ENCODE measurements at places on chromosomes 16 and 17. TPM values are rescaled to one million over a fixed set of nuclear protein-coding genes. Genes with fewer than 3 reads are reported as not detected.

DNA sequence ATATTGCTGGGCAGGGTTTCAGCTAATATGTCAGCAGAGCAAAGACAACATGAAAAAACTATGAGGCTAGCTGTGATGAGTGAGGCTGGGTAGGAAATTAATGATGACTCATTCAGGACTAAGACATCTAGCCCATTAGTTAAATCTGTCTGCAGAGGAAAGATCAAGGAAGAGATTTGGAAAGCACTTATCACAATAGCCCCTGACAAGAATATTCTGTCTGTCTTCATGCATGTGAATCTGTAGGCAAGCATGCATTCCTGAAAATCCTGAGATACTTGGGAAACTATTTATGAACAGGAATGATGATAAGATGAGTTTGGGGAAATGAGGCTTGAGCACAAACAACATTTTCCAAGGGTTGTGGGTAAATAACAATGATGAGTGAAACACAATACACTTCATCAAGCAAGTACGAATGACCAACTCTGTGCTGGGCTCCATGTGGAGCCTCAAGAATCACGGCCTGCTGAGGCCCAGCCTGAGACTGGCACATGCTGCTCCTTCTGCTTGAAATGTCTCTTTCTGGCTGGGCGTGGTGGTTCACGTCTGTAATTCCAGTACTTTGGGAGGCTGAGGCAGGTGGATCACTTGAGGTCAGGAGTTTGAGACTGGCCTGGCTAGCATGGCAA lies 96.5 kb upstream of the ASIC2 start:
- no peak for DNase-seq

The KCNH6 gene
- 8.1 TPM for total RNA-seq

DNA sequence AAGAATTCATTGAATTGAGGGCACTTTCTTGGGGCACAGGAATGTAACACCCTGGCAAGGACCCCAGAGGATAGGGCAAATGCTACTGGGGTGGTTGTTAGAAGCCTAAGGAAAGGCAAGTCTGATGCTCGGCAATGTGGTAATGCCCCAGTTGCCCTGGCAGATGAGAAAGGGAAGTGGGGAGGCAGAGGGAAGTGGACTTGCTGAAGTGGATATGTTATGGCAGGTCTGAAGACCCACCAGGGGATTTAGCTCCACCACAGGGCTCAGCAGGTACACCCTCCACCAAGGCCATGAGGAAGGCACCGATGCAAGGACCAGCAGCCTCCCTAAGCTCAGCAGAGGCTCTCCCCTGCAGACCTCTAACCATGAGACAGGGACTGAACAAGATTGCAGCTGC lies 184.8 kb downstream of the IRX5 start:
- no peak for DNase-seq

- peak; percentile 59 for DNase-seq
Measured at GRCh38 chr16:4217204-4218131, 24.4 kb downstream of the SRL start.

The SLC52A1 gene
- 1.6 TPM for total RNA-seq

- no peak for DNase-seq
Measured at GRCh38 chr17:44673893-44674292, 15.7 kb downstream of the CCDC43 start.

DNA sequence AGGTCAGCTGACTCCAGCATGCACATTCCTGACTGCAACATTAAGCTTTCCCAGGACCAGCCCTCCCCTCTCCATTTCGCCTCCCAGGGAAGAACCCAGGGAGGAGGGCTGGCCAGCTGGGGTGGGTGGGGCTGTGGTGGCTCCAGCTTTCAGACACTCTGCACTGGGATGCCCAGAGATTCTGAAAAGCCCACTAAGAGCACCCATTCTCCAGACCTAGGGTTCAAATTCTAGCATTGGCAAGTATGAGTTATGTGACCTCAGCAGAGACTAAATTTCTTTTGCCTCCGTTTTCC lies 7.8 kb downstream of the DLX3 start:
- no peak for DNase-seq

DNA sequence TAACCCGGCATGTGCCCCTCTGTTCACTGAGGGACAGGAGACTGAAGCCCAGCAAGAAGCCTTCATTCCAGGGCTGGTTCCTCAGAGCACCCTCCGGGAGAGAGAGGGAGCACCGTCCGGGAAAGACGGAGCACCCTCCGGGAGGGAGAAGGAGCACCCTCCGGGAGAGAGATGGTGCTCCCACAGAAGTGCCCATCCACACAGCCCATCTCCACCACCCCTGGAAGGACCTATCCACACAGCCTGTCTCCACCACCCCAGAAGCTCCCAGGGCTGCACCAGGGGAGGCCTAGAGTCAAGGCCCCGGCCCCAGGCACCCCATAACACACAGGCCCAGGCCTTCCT lies 88.6 kb downstream of the ABR start:
- DNase-seq, result no peak

DNA sequence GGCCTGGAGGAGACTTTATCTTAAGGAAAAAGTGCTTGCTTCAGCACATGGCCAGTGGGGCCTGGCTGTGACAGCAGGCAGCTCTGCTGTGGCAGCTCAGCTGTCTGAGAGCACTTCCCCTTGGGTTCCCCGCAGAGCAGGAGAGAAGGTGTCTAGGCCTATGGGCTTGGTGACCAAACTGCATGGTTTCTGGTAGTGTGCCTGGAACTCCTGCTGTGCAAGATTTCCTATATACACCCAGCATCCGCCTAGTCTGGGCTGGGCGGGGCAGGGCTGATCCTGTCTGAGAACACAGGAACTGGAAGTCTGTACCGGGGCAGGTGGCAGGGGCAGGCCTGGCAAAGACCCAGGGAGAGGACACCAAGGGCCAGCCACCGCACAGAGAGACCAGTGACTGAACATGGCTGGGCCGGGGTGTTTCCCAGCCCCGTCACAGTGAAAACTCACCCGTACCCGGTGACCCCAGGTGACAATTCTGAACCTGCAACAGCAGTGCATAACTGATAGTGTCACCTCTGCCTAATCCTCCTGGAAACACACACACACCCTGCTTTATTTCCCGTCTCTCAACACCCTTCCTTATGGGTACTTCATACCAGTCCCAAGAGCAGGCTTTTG lies 39.3 kb downstream of the CHD9 start:
- DNase-seq, result peak; percentile 52

DNA sequence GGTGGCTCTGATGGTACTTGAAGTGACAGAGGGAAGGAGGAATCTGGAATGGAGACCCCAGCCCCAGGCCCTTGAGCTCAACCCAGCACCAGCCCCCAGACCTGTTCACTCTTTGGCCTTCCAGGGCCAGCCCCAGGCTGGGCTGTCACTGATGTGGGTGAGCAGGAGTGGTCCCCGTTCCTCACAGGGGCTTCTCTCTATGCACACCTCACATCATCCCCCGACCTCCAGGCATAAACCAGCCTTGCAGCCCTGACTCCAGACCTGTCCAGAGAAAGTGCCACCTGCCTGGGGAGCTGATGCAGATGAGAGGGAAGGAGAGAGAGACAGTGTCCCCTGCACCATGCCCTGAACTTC lies 182.6 kb upstream of the SDK2 start:
- no peak for DNase-seq

GRCh38 chr16:50308237-50308965 lies 42.0 kb downstream of the ADCY7 start:
- no peak for DNase-seq

The NPIPA3 gene
- total RNA-seq, result 0.80 TPM

DNA sequence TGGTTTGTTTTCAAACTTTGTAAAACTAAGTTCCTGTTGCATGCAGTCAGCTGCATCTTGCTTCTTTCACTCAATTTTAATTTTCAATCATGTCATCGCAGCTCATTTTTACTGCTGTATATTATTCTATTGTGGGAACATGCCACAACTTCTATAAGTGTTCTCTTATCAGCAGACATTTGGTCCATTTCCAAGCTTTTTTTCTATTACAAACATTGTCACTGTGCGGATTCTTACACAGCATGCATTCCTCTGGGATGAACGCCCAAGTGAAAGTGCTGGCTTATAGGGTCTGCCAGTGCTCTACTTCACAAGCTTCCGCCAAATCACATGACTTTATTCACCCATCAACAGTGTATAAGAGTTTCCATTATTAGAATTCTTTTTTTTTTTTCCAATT lies 22.7 kb downstream of the GINS3 start:
- no peak for DNase-seq

The LGALS9 gene
- 16.7 TPM for total RNA-seq

The EVPLL gene
- total RNA-seq, result 1.7 TPM

DNA sequence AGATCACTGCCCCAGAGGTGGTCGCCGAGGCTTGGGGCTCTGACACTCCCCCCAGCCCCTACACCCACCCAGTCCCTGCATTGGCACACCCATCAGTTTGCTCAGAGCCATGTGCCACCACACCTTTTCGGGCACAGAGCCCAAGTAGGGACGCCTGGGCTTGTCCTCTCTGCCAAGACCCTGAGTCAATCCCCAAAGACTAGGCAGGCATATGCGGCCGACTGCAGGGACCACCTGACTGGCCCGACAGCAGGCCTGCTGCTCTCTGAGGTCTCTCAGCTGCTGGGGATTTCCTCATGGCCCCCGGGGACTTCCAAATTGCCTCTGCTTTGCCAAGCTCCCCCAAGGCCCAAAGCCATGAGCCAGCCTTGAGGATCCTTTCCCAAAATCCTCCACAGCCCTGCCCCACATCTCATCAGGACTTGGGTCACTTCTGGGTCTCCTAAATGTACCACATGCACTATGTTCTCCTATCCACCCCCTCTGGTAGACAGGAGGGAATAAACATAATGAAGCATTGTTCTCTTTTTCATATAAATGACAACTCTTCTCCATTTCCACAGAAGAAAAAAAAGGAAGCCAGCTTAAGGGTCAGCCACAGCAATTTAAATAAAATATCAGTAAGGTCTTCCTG lies 30.6 kb downstream of the MYO18A start:
- DNase-seq, result peak; percentile 48

The CD68 gene
- 17.3 TPM for total RNA-seq
